ENCODE measurements at places on chromosomes 2 and 18. TPM values are rescaled to one million over a fixed set of nuclear protein-coding genes. Genes with fewer than 3 reads are reported as not detected.

GRCh38 chr2:70806013-70806412 is 14.4 kb downstream of the CLEC4F start:
- DNase-seq: no peak

GRCh38 chr2:144890828-144891227 is 370.9 kb upstream of the ZEB2 start:
- no peak for DNase-seq

DNA sequence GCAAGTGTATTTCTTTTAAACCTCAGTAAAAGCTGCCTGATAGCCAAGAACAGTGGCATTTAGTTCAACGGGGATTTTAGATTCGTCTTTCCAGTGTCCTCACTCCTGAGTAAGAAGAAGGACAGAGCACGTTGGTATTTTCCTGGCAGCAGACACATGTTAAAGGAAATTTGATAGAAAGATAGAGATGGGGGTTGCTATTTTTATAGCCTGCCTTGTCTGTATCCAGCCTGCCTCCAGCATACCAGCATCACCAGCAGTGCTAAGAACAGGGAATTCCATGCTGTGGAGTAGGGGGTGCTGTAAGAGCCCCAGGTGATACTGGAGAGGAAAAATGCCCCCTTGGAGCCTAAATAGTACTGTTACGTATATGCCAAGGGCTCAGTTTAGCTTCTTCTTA is 1.1 kb upstream of the SMYD1 start:
- DNase-seq: no peak

- DNase-seq: no peak
These were observed 1.1 kb downstream of the HADHB start for GRCh38 chr2:26245810-26246209.

SKOR2 gene
- total RNA-seq: not detected

TRIB2 gene
- 31.5 TPM for total RNA-seq

C1GALT1C1L gene
- total RNA-seq: 3.7 TPM

LIPG gene
- not detected for total RNA-seq
